Progenitor cell of endocrine pancreas (in vitro differentiated cells): ENCODE measurements at places on chromosomes 7 and 10.

DNA sequence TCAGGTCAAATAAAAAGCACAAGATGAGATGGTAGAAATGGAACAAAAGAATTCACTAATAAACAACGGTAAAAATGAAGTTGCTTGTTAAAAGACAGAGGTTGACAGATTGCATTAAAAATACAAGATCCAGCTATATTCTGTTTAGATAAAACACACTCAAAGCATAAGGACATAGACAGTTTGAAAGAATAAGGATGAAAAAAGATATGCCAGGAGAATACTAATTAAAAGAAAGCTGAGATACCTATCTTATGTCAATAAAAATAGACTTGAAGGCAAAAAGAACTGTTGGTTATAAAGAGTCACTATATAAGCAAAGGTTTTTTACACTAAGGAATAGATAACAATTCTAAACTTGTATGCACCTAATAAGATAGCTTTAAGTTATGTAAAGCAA is 105.3 kb downstream of the GPR158 start:
- DNase-seq, result no peak

- no peak for DNase-seq
Observed at GRCh38 chr10:83706952-83707582, 432.2 kb upstream of the GHITM start.

DNA sequence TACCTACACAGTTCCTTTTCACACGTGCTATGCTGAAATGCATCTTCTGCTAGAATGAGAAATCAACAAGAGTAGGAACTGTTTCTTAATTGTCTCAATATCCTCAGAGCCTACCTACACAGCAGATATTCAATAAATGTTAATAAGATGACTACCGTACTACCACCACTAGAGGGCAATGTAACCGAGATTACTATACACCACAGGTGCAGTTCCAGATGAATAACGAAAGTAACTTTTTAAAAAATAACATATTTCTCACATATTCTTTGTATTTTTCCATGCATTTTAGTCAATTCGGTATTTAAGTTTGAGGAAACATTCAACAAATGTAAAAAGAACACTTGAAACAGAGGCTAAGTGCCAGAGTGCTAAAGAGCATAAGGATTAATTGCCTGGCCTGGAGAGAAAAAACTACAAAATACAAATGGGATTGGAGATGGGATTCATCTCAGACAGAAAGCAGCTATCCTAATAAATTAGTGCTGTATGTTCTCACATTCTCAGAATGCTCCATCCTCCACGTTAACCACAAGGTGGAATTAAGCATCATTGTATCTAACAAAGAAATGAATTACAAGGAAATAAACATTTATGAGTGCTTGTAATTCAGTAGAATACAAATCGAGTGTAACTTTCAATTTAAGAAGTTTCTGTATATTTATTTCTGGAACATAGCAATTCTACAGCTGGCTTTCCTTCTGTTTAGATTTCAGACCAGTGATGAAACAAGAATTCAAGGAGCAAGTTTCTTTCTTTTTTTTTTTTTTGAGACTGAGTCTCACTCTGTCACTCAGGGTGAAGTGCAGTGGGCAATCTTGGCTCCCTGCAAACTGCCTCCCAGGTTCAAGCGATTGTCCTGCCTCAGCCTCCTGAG is 20.3 kb upstream of the HECTD2 start:
- no peak for DNase-seq

DNA sequence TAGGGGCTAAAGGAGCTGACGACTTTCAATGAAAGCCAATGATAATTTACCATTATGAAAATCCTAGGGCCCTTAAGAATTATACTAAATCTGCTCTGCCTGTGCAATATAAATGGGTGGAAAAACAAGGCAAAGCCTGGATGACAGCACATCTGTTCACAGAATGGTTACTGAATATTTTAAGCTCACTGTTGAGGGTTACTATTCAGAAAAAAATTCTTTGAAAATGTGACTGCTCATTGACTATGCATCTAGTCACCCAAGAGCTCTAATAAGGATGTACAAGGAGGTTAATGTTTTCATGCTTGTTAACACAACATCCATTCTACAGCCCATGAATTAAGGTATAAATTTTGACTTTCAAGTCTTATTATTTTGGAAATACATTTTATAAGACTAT is 8.9 kb downstream of the DKK1 start:
- DNase-seq, result no peak

DNA sequence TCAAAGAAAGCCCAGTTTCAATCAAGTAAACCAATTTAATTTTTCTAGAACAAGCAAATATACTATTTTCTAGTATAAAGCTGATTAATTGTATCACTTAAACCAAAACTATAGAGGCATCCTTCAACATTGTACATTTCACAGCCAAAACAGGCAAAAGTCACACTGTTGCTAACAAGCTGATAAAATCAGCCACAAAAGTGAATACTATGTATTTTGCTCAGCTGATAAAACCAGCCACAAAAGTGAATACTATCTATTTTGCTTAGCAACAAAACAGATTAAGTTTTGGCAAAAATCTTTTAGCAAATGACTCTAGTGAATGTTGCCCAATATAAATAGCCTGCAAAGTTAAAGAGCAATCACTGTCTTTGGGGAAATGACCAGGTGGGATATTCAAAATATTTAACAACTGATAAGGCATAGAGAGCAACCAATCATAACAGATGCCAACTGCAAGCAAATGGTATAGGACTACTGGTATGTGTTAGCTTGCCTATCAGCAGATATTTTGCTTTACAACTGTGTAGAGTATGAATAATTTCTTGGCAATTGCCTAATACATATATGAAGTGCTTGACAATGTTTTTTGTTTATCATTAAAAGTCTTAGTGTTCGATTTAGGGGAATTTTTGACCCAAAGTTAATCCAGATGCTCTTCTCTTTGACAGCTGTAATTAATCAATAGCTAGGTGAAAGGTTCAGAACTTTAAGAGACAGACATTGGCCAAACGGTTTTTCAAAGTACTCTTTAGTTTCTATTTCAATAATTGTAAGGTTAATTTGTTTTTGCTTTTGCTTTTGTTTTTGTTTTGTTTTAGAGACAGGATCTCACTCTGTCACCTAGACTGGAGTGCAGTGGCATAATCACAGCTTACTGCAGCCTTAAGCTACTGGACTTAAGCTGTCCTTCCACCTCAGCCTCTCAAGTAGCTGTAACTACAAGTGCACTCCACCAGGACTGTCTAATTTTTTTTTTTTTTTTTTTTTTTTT is 44.4 kb upstream of the SP4 start:
- no peak for DNase-seq

DNA sequence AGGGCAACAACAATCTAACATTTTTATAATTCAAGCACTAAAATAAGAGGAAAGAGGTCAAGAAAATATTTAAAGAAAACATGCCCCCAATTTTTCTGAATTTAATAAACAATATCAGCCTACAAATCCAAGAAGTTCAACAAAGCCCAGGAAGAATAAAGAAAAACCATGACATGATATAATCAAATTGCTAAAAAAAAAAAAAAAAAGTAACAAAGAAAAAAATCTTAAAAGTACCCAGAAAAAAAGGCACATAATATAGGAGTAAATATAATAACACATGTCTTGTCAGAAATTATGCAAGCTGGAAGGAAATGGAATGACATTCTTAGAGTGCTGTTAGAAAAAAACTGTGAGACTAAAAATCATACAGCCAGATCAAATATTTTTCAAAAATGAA is 151.4 kb downstream of the IMMP2L start:
- no peak for DNase-seq

- no peak for DNase-seq
Observed at GRCh38 chr10:91589015-91589657, 43.7 kb downstream of the PPP1R3C start.

DNA sequence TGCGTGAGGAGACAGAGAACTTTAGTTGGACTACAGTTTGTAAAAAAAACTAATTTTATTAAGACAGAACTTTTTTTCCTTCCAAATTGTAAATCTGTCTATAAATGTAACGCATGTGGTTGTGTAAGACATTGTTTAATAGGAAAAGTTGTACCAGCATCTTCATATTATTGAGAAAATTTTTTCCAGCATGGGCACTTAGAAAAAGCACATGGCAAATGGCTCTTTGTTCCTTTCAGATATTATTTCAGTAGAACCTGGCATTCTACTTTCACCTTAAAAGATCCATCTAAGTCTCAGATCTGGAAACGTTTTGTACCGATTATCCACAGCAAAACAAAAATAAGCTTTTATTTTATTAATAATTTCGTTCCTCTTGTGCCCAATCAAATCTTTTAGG is 43.2 kb downstream of the ZRANB1 start:
- no peak for DNase-seq

DNA sequence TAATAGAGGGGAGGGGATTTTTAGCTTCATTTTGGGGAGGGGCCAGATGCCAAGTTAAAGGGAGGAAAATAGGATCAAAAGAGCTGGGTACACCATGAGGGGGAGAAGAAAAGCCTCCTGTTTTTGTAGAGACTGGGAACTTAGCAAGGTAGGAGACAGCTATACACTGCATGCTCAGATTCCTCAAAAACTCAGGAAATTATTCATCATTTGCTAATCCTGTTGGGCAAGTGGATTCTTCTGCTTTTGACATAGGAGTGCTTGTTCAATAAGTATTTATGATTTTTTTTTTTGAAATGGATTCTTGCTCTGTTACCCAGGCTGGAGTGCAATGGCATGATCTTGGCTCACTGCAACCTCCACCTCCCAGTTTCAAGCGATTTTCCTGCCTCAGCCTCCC is 73.4 kb downstream of the LYZL2 start:
- DNase-seq, result no peak

DNA sequence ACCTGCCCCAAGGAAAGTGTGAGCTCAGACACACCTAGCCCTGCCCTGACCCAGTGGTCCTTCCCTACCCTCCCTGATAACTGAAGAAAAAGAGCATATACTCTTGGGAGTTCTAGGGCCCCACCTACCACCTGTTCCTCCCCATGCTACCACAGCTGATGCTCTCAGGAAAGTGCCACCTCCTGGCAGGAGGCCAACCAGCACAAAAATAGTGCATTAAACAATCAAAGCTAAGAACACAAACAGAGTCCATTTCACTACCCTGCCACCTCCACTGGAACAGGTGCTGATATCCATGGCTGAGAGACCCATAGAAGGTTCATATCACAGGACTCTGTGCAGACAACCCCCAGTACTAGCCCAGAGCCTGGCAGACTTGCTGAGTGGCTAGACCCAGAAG is 288.6 kb upstream of the PHF14 start:
- DNase-seq, result no peak

DNA sequence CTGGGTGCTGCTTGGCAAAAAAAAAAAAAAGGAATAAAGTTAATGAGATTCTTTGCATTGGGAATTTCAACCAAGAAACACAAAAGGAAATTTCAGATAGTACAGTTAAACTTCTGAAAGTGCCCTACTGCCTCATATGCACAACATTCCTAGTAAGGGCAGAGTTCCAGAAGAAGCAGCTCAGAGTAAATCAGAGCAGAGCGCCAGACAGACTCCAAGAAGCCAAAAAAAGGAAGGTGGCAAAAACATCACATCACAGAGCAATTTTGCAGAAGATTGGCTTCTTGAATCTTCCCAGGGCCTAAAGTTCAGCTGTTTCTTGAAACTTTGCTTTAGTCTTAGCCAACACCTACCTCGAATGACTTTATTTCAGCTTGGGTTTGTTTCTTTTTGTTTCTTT is 544.1 kb downstream of the XPNPEP1 start:
- no peak for DNase-seq

DNA sequence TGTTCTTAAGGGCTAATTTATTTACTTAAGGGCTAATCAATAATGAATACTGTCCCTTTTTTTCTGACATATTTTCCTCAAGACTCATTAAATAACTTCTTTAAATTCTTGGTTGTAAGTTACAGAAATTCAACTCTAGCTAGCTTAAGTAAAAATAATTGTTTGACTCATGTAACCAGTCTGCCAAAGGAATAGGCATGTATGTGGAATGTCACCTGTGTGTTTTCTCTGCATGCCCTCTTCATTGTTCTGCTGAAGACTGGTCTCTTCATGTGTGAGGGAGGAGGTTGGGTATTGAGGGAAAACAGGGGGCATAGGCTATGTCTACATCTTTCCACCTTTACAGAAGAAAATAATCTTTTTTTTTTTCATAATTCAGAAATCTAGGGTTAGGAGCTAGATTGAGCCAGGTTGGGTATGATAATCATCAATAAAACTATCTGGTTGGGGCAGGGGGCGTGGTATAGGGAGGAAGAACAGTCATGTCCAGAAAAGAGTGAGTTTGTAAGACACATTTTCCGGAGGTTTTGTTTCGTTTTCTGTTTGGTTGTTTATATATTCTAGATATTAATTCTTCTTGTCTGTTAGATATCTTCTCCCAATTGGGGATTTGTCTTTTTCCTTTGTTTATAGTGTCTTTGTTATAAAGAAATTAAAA is 37.9 kb downstream of the EXOC4 start:
- DNase-seq, result no peak

DNA sequence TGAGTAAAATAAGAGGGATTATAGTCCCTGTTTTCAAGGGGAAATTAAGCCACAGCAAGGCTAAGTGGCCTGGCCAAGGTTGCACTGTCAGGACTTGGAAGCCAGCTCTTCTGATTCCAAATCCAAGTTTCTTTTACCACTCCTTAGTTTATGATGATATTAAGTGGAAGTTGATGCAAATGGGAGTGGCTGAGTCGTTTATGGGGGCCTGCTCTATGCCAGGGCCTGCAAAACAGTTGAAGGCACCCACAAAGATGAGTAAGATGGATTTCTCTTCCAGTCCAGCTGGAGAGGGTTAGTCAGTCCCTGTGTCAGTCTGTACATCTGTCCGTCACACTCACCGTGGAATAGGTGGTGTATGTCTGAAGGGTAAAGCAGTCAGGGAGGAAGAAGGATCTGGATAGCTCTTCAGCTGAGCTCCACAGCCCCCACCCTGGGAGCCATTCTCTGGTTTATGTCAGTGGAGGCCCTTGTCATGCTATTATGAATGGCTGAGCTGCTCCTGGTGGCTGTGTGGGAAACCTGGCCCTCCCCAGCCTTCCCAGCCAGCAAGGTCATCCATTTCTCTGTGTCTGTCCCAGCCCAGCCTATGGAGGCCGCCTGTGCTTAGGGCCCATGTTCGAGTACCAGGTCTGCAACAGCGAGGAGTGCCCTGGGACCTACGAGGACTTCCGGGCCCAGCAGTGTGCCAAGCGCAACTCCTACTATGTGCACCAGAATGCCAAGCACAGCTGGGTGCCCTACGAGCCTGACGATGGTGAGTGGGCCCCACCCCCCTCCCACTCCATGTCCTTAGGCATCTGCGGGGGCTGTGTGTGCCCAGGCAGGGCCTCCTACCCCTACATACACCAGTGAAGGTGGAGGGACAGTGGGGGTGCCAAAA is 44.5 kb downstream of the TBATA start:
- DNase-seq, result no peak

DNA sequence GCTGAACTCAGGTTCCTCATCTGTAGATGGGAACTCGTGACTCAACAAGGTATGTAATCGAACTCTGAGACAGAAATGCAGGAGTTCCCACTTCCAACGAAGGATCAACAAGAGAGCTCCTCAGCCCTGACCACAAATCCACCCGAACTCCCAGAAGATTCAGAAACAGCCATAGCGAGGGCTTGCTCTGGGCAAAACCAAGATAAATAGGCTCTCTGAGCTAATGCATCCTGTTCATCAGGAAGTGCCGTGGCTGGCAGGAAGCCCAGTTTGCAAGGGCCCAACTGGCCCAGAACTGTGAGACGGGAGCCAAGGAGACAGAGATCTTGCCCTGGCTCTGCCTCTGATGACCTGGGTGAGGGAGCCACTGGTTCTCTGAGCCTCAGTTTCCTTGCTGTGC is 141.7 kb upstream of the PFKP start:
- DNase-seq, result no peak

- no peak for DNase-seq
Observed at GRCh38 chr10:109676703-109677102, 246.6 kb downstream of the XPNPEP1 start.
